ENCODE measurements at places on chromosomes 13 and 19. TPM values are rescaled to one million over a fixed set of nuclear protein-coding genes. Genes with fewer than 3 reads are reported as not detected.

Gene FREM2
- polyA plus RNA-seq, result 41.9 TPM

Gene KMT2B
- 40.3 TPM for polyA plus RNA-seq

Gene TMC4
- polyA plus RNA-seq, result 36.3 TPM

Gene ARRDC5
- polyA plus RNA-seq, result 0.18 TPM

Gene PGLYRP1
- not detected for polyA plus RNA-seq

Gene PEX11G
- polyA plus RNA-seq, result 3.1 TPM

Gene KIR3DL2
- polyA plus RNA-seq, result not detected

Gene FAM216B
- 10.7 TPM for polyA plus RNA-seq

Gene GRK1
- polyA plus RNA-seq, result 1.5 TPM

Gene CGB5
- polyA plus RNA-seq, result not detected

Gene FGF14
- polyA plus RNA-seq, result 1.0 TPM

Gene RABAC1
- 74.1 TPM for polyA plus RNA-seq

Gene KBTBD7
- 17.6 TPM for polyA plus RNA-seq

Gene MYPOP
- 5.0 TPM for polyA plus RNA-seq

Gene ERICH6B
- 3.6 TPM for polyA plus RNA-seq

Gene ITGBL1
- polyA plus RNA-seq, result 0.39 TPM

Gene DHDH
- 0.80 TPM for polyA plus RNA-seq
